ENCODE measurements at places on chromosomes 6 and 20. TPM values are rescaled to one million over a fixed set of nuclear protein-coding genes. Genes with fewer than 3 reads are reported as not detected.

RIMS1 gene
- total RNA-seq: 0.93 TPM

DNA sequence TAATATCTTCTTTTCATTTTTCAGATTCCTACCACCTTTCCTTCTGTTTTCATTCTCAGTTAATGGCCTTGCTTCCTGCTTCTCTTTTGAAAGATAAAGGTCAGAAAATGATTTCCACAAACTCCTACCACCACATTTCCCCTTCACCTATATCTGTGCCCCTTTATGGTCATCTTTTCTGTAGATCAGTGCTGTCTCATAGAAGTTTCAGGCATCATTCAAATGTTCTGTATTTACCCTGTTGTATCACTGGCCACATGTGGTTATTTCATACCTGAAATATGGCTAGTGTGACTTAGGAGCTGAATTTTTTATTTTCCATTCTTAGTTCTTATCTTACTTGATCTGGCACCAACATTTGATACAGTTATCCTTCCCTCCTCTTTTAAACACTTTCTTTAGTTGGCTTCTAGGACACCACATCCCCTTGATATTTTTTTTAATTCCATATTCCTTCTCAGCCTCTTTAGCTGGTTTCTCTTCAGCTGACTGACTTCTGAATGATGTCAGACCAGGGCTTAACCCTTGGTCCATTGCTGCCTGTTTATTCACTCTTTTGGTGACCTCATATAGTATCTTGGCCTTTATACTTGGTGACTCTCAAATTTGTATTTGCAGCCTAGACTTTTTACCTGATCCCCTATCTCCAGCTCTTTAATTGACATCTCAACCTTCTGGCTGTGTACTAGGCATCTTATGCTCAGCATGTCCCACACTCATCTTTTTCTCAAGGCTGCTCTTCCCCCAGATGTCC is 81.0 kb downstream of the ATRN start:
- DNase-seq: no peak
- H3K4me3 ChIP-seq: no peak overlapping the region
- H3K36me3 ChIP-seq: peaks cover 53% of the 10 kb centered on the region
- H3K27ac ChIP-seq: no peak overlapping the region

SGK2 gene
- total RNA-seq: 0.30 TPM

FAM83D gene
- total RNA-seq: 0.77 TPM

FRMD1 gene
- total RNA-seq: 0.16 TPM

EYA2 gene
- 0.63 TPM for total RNA-seq

TBX18 gene
- total RNA-seq: 3.5 TPM

DNA sequence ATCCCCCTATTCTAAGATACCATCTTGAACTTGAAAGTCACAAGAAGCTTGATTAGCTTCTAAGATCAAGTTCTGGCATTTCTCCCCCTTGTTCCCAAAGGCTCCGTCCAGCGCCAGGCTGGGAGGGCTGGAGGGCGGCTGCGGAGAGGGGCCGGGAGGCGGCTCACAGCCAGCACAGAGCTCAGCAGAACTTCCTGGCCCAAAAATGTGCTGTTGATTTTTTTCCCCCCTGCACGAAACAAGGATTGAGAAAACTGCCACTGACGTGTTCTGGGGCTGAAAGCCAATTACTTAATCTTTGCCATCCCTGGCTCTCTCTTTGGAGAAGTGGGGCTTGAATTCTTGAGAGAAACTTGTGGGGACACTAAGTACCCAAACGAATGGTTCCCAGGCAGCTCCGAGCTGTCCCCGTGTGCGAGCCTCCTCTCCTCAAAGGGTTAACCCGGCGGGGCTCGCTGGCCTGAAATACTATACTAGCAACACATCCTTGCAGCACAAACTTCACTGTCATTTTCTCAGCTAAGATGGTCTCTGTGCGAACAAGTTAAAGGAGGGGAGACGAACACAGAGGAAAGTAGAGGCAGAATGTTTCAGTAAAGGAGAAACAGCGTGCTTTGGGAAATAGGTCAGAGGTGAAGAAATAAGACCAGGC is 452 bp downstream of the TRAF3IP2 start:
- DNase-seq: peak; percentile 81
- H3K4me1 ChIP-seq: peaks cover 58% of the 10 kb centered on the region
- no peaks in the 10 kb centered on the region for H3K36me3 ChIP-seq
- H3K27ac ChIP-seq: peak overlapping the region; percentile 95
- H3K27me3 ChIP-seq: no peaks in the 10 kb centered on the region
- peak overlapping the region; percentile 72 for H3K4me3 ChIP-seq

DNA sequence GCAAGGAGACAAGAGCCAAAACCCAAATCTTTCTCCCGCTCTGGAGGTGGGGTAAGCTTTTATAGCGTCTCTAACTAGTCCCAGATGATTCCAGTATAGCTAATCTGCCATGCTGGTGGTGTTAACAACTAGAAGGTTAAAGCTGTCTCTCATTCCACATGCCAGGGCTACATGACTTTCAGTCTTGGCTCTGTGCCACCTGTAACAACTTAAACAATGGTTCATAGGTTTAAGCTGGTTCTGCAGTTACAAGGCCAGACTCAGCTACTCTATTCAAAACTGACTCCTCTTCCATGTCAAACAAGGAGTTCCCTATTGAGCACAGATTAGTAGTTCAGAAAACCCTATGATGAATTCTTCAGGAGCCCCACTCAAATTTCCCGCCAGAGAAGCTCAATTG is 128.9 kb downstream of the ELOVL4 start:
- DNase-seq: no peak
- no peaks in the 10 kb centered on the region for H3K36me3 ChIP-seq
- no peak overlapping the region for H3K27ac ChIP-seq
- no peak overlapping the region for H3K4me3 ChIP-seq

- no peak overlapping the region for H3K27ac ChIP-seq
- no peaks in the 10 kb centered on the region for H3K27me3 ChIP-seq
- H3K4me1 ChIP-seq: no peaks in the 10 kb centered on the region
- no peaks in the 10 kb centered on the region for H3K36me3 ChIP-seq
These were observed 107.4 kb downstream of the SAMD5 start for GRCh38 chr6:147615659-147616456.

GRCh38 chr6:92008757-92009502 is 1410.4 kb downstream of the EPHA7 start:
- no peaks in the 10 kb centered on the region for H3K4me1 ChIP-seq
- no peak overlapping the region for H3K27ac ChIP-seq
- no peak for DNase-seq
- H3K27me3 ChIP-seq: no peaks in the 10 kb centered on the region
- no peak overlapping the region for H3K4me3 ChIP-seq

GRCh38 chr6:132713352-132714134 is at the start of gene VNN1:
TSS of gene VNN1 (minus strand) at chr6:132714055. CDS start at chr6:132714035, 20 bp downstream.
- no peaks in the 10 kb centered on the region for H3K4me1 ChIP-seq
- H3K27ac ChIP-seq: peak within 1 kb of the TSS; percentile 54
- no peaks in the 10 kb centered on the region for H3K36me3 ChIP-seq
- DNase-seq: no peak
- no peaks in the 10 kb centered on the region for H3K27me3 ChIP-seq

GRCh38 chr20:46963758-46964617 is 69.3 kb downstream of the EYA2 start:
- no peaks in the 10 kb centered on the region for H3K4me1 ChIP-seq
- no peak for DNase-seq
- peaks cover 45% of the 10 kb centered on the region for H3K27me3 ChIP-seq
- no peak overlapping the region for H3K27ac ChIP-seq

MUCL3 gene
- total RNA-seq: not detected

GRCh38 chr6:108781419-108782100 is 66.7 kb upstream of the ARMC2 start:
- H3K27me3 ChIP-seq: no peaks in the 10 kb centered on the region
- peak overlapping the region; percentile 33 for H3K27ac ChIP-seq
- H3K36me3 ChIP-seq: no peaks in the 10 kb centered on the region

DOP1A gene
- 18.1 TPM for total RNA-seq

DNA sequence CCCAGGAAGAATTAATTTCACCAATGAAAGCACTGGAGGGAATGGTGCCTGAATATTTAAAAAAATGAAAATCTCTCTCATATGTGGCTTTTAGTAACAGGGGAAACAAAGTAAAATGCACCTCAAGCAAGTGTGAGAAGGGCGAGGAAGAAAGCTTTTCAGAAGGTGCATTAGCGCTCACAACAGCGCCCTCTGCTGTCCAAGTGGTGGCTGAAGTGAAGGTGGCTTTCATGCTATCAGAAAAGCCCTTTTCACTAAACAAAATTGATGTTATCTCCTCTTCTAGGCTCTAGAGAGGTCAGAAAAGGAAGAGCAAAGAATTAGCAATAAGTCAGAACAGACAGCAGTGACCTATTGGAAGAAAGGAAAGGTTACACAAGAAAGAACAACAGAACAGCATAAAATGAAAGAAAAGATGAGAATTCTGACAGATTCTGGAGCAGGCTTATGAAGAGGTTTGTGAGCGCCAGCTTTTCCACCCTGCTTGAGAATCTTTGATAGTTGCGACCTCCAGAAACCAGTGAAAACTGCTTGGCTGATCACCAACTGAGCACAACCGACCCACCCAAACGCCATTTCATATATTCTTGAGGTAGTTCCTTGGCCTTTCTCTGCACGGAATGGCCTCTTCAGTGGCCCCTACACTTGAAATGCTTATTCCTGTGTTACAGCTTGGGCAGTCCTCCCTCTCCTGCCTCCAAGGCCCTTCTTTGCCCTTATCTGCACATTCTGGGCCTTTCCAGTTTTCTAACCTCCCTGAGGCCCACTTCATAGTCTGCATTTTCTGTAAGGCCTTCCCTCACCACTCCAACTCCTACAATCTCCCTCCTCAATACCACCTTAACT is 45.3 kb downstream of the SMLR1 start:
- peak; percentile 64 for DNase-seq
- no peaks in the 10 kb centered on the region for H3K27me3 ChIP-seq
- H3K4me3 ChIP-seq: no peak overlapping the region
- H3K36me3 ChIP-seq: peaks cover 25% of the 10 kb centered on the region
- H3K4me1 ChIP-seq: no peaks in the 10 kb centered on the region

TP53TG5 gene
- 0.80 TPM for total RNA-seq

DNA sequence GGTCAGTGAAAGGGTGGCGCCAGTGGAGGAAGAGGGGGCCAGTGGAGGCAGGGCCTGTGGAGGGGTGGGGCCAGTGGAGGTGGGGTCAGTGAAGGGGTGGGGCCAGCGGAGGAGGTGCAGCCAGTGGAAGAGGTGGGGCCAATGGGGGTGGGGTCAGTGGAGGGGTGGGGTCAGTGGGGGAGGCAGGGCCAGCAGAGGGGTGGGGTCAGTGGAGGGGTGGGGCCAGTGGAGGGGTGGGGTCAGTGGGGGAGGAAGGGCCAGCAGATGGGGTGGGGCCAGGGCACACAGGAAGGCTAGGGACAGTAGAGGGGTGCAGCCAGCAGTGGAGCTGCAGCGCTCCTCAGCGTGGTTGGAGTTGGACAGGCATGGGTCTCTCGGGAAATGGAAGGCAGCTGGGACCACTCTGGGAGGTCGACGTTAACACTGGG is 18.7 kb downstream of the ADRM1 start:
- H3K36me3 ChIP-seq: peaks cover 73% of the 10 kb centered on the region
- no peak overlapping the region for H3K4me3 ChIP-seq
- H3K27ac ChIP-seq: no peak overlapping the region
- peaks cover 3% of the 10 kb centered on the region for H3K4me1 ChIP-seq
- DNase-seq: no peak
- no peaks in the 10 kb centered on the region for H3K27me3 ChIP-seq

- no peak overlapping the region for H3K4me3 ChIP-seq
- H3K36me3 ChIP-seq: no peaks in the 10 kb centered on the region
- H3K4me1 ChIP-seq: no peaks in the 10 kb centered on the region
- no peaks in the 10 kb centered on the region for H3K27me3 ChIP-seq
These were observed 216.5 kb upstream of the FLRT3 start for GRCh38 chr20:14553774-14554534.

DNA sequence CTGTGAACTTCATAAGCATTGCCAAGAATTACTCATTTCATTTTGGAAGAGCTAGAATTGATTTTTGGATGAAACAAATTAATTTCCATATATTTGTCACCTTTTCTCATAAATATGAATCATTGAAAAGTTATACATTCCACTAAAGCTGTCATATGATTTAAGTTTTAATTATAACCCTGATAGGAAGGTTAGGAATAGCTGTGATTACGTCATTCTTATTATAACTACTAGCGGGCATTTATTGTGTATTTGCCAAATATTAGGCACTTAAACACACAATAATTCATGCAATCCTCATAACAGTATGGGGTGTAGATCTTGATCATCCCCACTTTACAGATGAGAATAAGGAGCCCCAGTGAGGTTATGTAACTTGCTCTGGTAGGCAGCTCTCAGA is 77.4 kb upstream of the ENPP5 start:
- H3K4me1 ChIP-seq: peaks cover 75% of the 10 kb centered on the region
- no peaks in the 10 kb centered on the region for H3K36me3 ChIP-seq
- DNase-seq: no peak
- H3K27me3 ChIP-seq: no peaks in the 10 kb centered on the region
- H3K4me3 ChIP-seq: no peak overlapping the region

TSBP1 gene
- total RNA-seq: not detected

DNA sequence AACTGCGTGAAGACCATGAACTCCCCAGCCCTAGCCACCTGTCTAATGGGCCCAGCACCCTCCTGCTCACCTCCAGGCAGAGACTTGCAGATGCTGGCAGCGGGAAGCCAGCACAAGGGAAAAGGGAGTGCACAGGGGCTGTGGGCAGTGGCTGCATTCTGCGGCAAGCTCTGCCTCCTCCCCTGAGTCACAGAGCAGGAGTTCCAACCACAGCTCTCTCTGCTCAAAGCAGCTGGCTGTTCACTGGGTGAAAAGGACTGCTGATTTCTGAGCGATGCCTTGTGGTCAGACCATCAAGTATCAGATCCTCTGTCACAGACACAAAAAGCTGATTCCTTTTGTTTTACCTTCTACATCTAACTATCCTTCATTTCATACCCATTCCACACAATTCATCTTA is 10.5 kb downstream of the NKX2-2 start:
- peaks cover 100% of the 10 kb centered on the region for H3K27me3 ChIP-seq
- no peaks in the 10 kb centered on the region for H3K36me3 ChIP-seq
- H3K27ac ChIP-seq: no peak overlapping the region
- peaks cover 15% of the 10 kb centered on the region for H3K4me1 ChIP-seq
- DNase-seq: no peak

FOXO3 gene
- 34.8 TPM for total RNA-seq

GRCh38 chr6:155883741-155884140 is 428.1 kb upstream of the NOX3 start:
- peak overlapping the region; percentile 24 for H3K27ac ChIP-seq
- H3K36me3 ChIP-seq: no peaks in the 10 kb centered on the region
- peaks cover 13% of the 10 kb centered on the region for H3K4me1 ChIP-seq
- H3K4me3 ChIP-seq: no peak overlapping the region
- H3K27me3 ChIP-seq: no peaks in the 10 kb centered on the region

- peaks cover 11% of the 10 kb centered on the region for H3K36me3 ChIP-seq
- peaks cover 31% of the 10 kb centered on the region for H3K4me1 ChIP-seq
- H3K4me3 ChIP-seq: peak overlapping the region; percentile 50
- peak overlapping the region; percentile 87 for H3K27ac ChIP-seq
- no peak for DNase-seq
- no peaks in the 10 kb centered on the region for H3K27me3 ChIP-seq
These were observed 39.0 kb upstream of the PLN start for GRCh38 chr6:118509009-118509617.

ULBP3 gene
- total RNA-seq: 0.99 TPM

GRCh38 chr6:3455147-3455568 is 1.7 kb downstream of the SLC22A23 start:
- H3K27me3 ChIP-seq: peaks cover 40% of the 10 kb centered on the region
- peaks cover 39% of the 10 kb centered on the region for H3K4me1 ChIP-seq
- H3K36me3 ChIP-seq: no peaks in the 10 kb centered on the region
- peak overlapping the region; percentile 80 for H3K4me3 ChIP-seq
- H3K27ac ChIP-seq: no peak overlapping the region
- no peak for DNase-seq

GRCh38 chr6:122075084-122075838 is 324.2 kb upstream of the HSF2 start:
- H3K4me1 ChIP-seq: no peaks in the 10 kb centered on the region
- no peak for DNase-seq
- no peak overlapping the region for H3K4me3 ChIP-seq
- no peaks in the 10 kb centered on the region for H3K27me3 ChIP-seq
- no peaks in the 10 kb centered on the region for H3K36me3 ChIP-seq
